PC-9 (cell line): ENCODE measurements at places on chromosomes 6 and 20. TPM values are rescaled to one million over a fixed set of nuclear protein-coding genes. Genes with fewer than 3 reads are reported as not detected.

GRCh38 chr20:24166123-24166381 is 177.5 kb upstream of the GGTLC1 start:
- no peaks in the 10 kb centered on the region for H3K36me3 ChIP-seq
- DNase-seq: peak; percentile 21
- no peaks in the 10 kb centered on the region for H3K27me3 ChIP-seq
- H3K4me3 ChIP-seq: no peak overlapping the region

The HRH3 gene
- not detected in 2 replicates for total RNA-seq

DNA sequence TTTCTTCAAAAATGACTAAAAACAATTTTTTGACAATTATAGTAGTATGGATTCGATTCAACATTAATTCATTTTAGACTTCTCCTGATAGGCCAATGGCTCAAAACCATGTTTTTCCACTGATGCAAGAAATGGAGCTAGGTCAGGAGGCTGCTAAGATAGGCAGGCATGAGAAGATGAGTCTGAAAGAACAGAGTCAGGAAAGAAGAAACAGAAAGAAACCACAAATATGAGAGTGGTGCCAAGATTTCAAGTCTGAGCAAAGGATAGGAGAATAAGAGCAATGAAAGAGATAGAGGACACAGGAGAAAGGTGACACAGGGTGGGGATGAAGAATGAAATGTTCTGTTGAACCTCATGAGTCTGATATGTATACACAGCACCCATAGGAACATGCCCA is 112.2 kb downstream of the TASP1 start:
- no peak overlapping the region for H3K27ac ChIP-seq
- DNase-seq: no peak
- no peak overlapping the region for H3K4me3 ChIP-seq
- H3K36me3 ChIP-seq: peaks cover 8% of the 10 kb centered on the region; the same call in 1 of the 2 replicates

The UBE3D gene
- total RNA-seq: 5.5 and 6.0 TPM in 2 replicates

- no peaks in the 10 kb centered on the region for H3K4me1 ChIP-seq
- DNase-seq: no peak
- no peak overlapping the region for H3K4me3 ChIP-seq
- H3K27ac ChIP-seq: no peak overlapping the region
- H3K27me3 ChIP-seq: peaks cover 38% of the 10 kb centered on the region
These were observed 27.4 kb downstream of the FRMD1 start for GRCh38 chr6:168051648-168052047.

DNA sequence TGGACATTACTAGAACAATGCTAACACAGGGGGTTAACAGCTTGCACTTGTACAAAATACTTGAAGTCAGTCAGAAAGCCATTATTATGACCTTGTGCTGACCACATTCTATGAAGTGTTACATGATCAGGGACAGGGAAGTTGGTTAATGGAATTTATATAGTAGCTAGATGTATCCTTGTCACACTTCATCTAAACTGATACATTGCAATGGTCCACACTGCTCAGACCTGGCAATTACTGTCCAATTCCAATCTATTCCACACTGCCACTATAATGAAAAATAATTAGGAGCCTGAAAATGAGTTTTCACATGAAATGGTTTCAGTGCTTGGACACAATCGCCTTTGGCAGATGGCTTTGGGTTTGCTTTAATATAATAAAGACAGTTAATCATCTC is 850.8 kb downstream of the EPHA7 start:
- no peak overlapping the region for H3K4me3 ChIP-seq
- H3K27me3 ChIP-seq: no peaks in the 10 kb centered on the region
- H3K36me3 ChIP-seq: no peaks in the 10 kb centered on the region
- no peak for DNase-seq

The SIM1 gene
- 0.13 and 0.15 TPM in 2 replicates for total RNA-seq

The GHRH gene
- total RNA-seq: not detected in 2 replicates

The IL17A gene
- not detected in 2 replicates for total RNA-seq

GRCh38 chr6:136347847-136348246 is 58.2 kb upstream of the BCLAF1 start:
- DNase-seq: no peak
- H3K36me3 ChIP-seq: 0 out of 2 replicates have a peak, but pooled peaks cover 6% of the 10 kb centered on the region
- no peak overlapping the region for H3K27ac ChIP-seq
- H3K4me1 ChIP-seq: no peaks in the 10 kb centered on the region
- H3K4me3 ChIP-seq: no peak overlapping the region

DNA sequence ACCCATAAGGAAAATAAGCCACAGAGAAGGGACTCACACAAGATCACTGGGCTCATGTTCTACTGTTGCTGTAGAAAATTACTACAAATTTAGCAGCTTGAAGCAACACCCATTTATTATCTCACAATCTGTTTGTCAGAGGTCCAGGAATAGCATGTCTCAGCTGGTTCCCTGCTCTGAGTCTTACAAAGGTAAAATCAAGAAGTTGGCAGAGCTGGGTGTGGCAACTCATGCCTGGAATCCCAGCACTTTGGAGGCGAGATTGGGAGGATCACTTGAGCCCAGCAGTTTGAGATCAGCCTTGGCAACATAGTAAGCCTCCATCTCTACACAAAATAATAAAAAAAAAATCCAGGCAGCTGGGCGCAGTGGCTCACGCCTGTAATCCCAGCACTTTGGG is 28.5 kb upstream of the ZNF831 start:
- DNase-seq: no peak
- H3K4me3 ChIP-seq: no peak overlapping the region
- H3K27me3 ChIP-seq: peaks cover 90% of the 10 kb centered on the region

DNA sequence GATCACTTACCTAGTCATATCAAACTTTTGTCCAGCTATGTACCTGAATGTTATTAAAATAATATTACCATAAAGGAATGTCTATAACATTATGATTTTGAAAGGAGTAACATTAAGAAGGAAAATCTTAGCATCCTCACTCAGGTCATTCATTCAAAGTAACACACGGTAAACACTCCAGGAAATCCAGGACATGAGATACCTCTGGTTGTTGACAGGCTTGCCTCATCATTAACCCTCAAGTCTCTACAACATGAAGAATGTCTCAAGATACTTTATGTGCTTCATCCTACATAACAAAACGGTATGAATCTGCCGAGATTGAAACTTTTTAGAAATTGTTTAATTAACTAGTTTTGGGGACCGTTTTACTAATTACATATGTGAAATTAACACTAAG is 690 bp upstream of the FILIP1 start:
- DNase-seq: no peak
- no peaks in the 10 kb centered on the region for H3K27me3 ChIP-seq
- H3K27ac ChIP-seq: no peak overlapping the region
- H3K4me1 ChIP-seq: no peaks in the 10 kb centered on the region
- no peaks in the 10 kb centered on the region for H3K36me3 ChIP-seq

DNA sequence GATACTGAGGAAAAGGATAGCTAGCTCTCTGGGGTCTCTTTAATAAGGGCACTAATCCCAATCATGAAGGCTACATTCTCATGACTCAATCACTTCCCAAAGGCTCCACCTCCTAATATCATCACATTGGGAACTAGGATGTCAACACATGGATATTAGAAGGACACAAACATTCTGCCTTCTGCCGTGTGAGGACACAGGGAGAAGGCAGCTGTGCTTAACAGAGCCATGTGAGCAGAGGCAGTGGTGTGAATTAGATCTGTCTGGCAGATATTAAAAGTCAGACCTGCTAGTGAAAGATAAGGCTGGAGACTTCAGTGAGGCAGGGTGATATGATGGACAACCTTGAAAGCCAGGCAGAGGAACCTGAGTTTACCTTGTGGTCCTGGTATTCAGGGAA is 341.9 kb downstream of the ARHGAP18 start:
- H3K27me3 ChIP-seq: no peaks in the 10 kb centered on the region
- no peaks in the 10 kb centered on the region for H3K36me3 ChIP-seq
- no peak for DNase-seq
- H3K4me1 ChIP-seq: peaks cover 6% of the 10 kb centered on the region

The KHDC1L gene
- total RNA-seq: 1.1 TPM in 1 of 2 replicates, not detected in the other

The FOXA2 gene
- total RNA-seq: not detected in 2 replicates

GRCh38 chr6:105058316-105058715 is 101.4 kb downstream of the LIN28B start:
- DNase-seq: no peak
- H3K27me3 ChIP-seq: no peaks in the 10 kb centered on the region
- no peaks in the 10 kb centered on the region for H3K4me1 ChIP-seq
- no peak overlapping the region for H3K4me3 ChIP-seq
- H3K27ac ChIP-seq: no peak overlapping the region

The PAK5 gene
- not detected in 2 replicates for total RNA-seq

DNA sequence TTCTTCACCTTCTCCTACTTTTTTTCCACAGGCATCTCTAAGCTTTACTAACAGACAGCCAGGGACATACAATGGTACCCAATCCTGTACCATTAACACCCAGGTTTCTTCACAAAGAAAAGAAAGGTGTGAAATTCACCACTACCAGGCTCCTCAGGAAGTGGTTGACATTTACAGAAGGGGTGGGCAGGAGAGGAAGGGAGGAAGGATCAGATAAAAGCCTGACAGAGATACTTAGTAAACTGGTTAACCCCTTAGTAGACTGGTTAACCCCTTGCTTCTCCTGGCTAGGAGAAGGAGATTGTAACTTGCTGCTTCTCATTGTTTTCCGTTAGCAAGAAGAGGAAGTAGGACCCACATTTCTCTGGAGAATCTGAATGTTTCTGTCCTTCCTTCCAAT is 7.2 kb downstream of the SAMD3 start:
- no peak for DNase-seq
- no peaks in the 10 kb centered on the region for H3K36me3 ChIP-seq
- no peak overlapping the region for H3K27ac ChIP-seq
- no peaks in the 10 kb centered on the region for H3K4me1 ChIP-seq
- H3K27me3 ChIP-seq: no peaks in the 10 kb centered on the region

The BPHL gene
- 23.7 and 24.5 TPM in 2 replicates for total RNA-seq

DNA sequence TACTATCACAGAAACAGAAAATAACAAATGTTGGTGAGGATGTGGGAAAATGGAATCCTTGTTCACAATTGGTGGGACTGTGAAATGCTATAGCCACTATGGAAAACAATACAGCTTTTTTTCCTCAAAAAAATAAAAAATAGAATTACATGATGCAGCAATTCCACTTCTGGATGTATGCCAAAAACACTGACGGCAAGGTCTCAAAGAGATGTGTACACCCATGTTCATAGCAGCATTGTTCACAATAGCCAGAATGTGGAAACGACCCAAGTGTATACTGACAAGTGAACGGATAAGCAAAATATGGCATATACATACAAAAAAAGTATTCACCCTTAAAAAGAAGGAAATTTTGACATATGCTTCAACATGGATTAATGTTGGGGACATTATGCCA is 213.4 kb downstream of the KHDC1L start:
- H3K36me3 ChIP-seq: no peaks in the 10 kb centered on the region
- no peak overlapping the region for H3K4me3 ChIP-seq
- DNase-seq: no peak
- H3K27me3 ChIP-seq: no peaks in the 10 kb centered on the region
- H3K27ac ChIP-seq: no peak overlapping the region

DNA sequence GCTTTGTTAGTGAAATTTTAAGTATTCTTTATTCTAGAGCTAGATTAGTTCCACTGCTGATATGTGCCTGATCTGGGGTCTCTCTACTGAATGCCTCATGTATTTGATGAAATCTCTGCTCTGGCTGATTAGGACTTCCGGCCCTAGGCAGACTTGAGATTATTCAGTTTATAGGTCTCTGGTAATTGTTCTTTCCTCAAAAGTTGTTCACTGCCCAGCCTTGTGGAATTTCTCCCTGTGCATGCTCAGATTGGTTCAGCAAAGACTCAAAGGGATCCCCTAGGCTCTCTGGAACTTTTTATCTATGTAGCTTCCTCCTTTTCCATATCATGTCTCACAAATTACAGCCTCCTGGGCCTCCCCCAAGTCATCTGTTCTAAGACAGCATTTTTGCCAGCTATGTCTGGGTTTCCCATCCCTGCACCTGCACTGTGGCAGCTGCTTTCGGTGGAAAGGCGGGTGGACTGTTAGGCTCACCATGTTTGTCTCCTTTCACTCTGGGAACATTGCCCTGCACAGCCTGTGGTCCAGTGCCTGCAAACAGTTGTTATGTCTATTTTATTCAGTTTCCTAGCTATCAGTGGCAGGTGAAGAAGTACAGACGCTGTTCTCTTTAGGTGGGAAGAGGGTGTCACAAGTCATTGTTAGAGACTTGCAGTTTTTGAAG is 73.7 kb downstream of the RPP40 start:
- no peaks in the 10 kb centered on the region for H3K27me3 ChIP-seq
- no peaks in the 10 kb centered on the region for H3K36me3 ChIP-seq
- H3K4me3 ChIP-seq: no peak overlapping the region
- H3K4me1 ChIP-seq: peaks cover 18% of the 10 kb centered on the region
- H3K27ac ChIP-seq: no peak overlapping the region
- DNase-seq: no peak

- DNase-seq: no peak
- no peak overlapping the region for H3K27ac ChIP-seq
- no peaks in the 10 kb centered on the region for H3K27me3 ChIP-seq
- H3K4me3 ChIP-seq: no peak overlapping the region
- no peaks in the 10 kb centered on the region for H3K4me1 ChIP-seq
These were observed 140.9 kb downstream of the RNF144B start for GRCh38 chr6:18527836-18528743.

DNA sequence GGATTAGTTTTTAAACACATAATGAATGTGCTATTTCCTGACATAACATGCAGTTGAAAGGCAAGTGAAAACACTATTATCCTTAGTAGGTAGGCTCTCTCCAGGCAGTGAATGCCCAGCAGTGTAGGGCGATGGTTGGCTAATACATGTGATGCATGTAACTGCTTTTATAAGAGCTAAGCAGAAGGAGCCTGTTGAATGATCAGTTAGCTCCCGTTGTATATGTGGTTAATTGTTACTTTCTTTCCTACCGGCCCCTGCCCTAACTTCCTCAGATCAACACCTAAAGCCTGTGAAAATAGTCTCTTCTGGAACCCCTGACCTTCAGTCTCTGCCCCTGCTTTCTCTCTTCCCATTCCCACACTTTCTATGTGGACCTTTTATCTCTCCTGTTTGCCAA is 10.5 kb downstream of the SOX4 start:
- H3K4me1 ChIP-seq: peaks cover 7% of the 10 kb centered on the region
- DNase-seq: no peak
- H3K27me3 ChIP-seq: no peaks in the 10 kb centered on the region
- H3K36me3 ChIP-seq: peaks cover 2% of the 10 kb centered on the region; the same call in 1 of the 2 replicates
- no peak overlapping the region for H3K4me3 ChIP-seq

DNA sequence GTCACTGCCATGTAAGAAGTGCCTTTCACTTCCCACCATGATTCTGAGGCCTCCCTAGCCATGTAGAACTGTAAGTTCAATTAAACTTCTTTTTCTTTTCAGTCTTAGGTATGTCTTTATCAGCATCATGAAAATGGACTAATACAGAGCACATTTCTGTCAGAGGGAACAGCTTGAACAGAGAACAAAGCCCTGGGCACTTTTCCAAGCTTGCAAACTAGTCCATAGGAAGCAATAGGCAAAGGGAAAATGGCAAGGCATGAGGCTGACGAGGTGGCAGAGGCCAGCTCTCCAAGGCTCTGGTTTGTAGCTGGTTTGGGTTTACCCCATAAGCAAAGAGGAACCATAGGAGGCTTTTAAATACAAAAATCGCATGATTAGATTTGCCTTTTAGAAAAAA is 185.1 kb upstream of the HDDC2 start:
- no peaks in the 10 kb centered on the region for H3K4me1 ChIP-seq
- H3K27me3 ChIP-seq: no peaks in the 10 kb centered on the region
- H3K27ac ChIP-seq: no peak overlapping the region
- no peaks in the 10 kb centered on the region for H3K36me3 ChIP-seq
